ENCODE measurements at places on chromosomes 7 and 10.

GRCh38 chr7:38274486-38274885, 1.1 kb upstream of the TARP start:
- no peak for DNase-seq

GRCh38 chr7:123864966-123865365, 20.0 kb downstream of the HYAL4 start:
- DNase-seq = no peak

DNA sequence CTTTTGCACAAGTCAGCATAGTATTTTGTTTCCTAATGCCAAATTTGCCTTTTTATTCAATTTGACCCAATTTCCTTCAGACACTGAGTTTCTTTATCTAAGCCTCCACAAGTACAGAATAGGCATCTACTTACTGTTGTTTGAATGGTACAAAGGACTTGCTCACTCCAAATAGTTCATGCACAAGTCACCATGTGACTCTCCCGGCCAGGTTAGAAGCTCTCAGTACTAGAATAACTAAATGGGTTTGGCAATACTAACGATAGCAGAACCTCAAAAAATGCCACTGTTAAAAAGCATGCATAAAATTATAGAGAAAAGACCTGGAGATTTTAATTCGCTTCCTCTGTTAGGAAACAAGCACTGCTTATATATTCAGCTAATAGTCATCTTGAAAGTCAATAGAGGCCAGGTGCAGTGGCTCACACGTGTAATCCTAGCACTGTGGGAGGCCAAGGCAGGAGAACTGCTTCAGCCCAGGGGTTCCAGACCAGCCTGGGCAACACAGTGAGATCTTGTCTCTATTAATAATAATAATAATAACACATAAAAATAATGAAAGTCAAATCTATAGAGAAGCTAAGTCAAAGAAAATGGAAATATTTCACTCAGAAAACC, 335.8 kb upstream of the MBL2 start:
- DNase-seq = no peak

DNA sequence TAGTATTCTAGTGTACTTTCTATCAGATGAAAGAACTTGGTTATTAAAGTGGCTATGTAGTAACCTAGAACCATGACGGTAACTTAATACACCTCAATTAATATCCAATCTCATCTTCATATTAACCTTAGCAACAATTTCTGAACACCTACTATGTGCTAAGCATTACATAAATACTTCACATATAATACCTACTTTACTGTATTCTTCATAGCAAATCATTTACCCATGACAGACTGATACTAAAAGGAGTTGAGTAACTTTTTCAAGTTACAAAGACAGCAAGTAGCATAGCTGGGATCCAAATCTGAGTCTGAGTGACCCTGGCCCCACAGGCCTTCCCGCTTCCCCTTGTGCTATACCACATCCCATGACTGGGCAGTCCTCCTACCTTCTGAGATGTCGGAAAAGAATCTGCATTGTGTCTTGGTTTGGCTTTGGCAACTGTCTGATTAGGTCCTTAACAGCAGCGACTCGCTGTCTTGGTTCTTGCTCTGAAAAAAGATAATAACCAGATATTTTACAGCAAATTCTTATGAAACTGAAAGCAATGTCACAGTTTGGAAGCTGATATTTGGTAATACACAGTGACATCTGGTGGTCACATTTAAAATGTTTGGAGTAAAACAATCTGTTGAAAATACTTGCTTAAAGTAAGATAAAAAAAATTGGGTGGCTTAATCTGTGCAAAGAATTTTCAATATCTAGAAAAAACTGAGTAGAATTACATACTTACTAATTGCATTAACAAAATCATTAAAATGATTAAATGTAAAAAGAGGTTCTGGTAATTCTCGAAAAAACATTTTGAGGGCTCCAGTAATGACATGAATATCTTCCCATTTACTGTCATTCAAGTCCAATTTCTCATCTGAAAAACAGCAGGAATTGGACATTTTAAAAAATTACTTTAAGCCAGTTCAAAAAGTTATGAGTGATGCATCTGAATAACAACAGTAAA, 120.1 kb downstream of the ARHGAP12 start:
- no peak for DNase-seq

DNA sequence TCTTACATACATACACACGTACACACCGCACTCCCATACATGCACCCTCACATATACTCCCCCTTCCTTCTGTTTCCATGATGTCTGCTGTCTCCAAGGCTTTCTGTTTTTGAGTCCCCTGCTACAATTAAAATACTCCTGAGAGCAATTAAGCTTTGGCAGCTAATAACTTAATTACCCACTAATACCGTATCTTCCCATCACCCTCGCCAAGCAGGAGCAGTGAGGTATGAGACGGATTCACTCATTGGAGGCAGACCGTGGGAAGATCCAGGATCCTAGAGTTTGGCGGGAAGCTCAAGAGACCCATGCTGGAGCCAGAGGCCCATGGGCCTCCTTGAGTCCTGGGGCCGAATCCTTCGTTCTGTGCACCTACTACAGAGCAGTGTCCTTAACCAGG, 1.7 kb upstream of the CALN1 start:
- DNase-seq = no peak

DNA sequence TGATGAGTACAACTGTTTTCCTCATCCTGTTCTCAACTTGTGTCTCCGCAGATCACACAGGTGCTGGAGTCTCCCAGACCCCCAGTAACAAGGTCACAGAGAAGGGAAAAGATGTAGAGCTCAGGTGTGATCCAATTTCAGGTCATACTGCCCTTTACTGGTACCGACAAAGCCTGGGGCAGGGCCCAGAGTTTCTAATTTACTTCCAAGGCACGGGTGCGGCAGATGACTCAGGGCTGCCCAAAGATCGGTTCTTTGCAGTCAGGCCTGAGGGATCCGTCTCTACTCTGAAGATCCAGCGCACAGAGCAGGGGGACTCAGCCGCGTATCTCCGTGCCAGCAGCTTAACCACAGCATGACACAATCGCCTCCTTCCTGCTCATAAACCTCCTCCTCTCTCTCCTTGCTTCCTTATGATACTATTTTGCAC, 126.7 kb upstream of the PRSS58 start:
- DNase-seq = no peak
